Epithelial cell of proximal tubule (primary cell): ENCODE measurements at places on chromosomes 2 and 18.

DNA sequence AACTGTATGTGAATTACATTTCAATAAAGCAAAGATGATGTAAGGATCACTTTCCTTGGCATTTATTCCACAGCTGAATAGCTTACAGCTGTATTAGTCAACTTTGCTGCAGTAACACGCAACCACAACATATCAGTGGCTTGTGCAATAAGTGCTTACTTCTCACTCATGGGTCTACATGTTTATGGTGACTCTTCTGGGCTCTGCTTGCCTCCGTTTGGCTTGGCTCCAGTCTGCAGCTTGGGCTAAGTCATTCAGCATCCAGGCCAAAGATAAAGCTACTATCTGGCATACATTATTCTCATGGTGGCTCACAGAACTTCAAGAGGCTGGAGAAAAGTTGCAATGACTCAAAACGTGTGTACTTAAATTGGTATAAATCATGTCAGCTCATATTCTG lies 355.0 kb downstream of the RNF144A start:
- DNase-seq = no peak

- no peak for DNase-seq
Measured at GRCh38 chr18:71371951-71372605, 1083.2 kb downstream of the SOCS6 start.

- DNase-seq = no peak
Measured at GRCh38 chr2:3200420-3200939, 177.1 kb downstream of the EIPR1 start.

GRCh38 chr2:231682603-231683291 lies 25.6 kb upstream of the PTMA start:
- no peak for DNase-seq

DNA sequence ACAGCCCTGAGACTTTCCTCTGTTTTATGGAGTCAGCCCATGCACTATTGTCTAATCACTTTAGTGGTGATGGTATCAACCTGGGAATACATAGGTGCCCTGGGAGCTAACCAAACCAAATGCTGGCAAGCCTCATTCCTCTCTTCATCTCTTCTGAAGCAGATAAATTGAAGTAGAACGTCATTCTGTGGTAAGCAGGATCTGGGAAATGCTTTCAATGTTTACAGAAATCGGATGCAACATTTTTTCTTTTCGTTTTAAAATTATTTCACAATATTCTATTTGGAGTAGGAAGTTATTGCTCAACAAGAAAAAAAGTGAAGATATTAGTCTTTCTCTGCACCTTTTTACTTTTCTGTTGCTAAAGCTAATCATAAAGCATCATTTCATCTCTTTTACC lies 114.2 kb downstream of the RBMS1 start:
- no peak for DNase-seq

DNA sequence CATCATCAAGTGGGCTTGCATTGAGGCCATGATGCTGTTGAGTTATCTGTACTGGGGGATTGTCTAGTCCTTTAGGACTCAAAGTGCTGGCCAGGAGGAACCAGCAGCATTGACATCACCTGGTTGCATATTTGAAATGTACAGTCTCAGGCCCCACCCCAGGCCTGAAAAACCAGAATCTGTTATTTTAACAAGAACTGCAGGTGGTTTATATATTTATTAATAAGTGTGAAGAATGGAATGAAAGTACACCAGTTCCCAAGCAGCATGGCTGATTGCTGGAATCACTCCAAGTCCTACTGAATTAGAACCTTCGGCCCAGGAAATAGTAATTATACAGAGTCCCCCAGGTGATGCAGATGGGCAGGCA lies 2.8 kb downstream of the IL1F10 start:
- no peak for DNase-seq

DNA sequence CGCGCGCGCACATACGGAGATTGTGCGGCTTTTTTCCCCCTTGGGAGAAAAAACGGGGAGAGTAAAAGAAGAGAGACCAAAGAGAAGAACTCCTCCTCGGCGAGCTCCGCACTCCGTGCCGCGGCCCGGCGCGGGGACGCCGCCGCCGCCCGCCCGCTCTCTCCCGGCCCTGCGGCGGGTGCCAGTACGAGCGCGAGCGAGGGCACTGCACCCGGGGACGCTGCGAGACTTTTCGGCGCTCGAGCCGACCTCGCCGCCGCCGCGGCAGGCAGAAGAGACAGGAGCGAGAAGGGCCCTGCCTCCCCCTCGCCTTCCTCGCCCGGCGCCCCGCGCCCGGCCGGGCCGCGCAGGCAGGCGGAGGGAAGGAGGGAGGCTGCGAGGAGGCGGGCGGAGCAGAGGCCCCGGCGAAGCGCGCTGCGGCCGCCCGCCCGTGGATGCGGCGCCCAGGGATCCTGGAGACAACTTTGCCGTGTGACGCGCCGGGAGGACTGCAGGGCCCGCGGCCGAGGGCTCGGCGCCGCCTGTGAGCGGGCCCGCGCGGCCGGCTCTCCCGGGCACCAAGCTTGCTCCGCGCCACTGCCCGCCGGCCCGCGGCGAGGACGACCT lies 857 bp upstream of the INHBB start:
- DNase-seq = no peak

GRCh38 chr2:111633643-111634042 lies 250.3 kb downstream of the ANAPC1 start:
- DNase-seq = no peak

GRCh38 chr2:213923543-213923942 lies 487.3 kb upstream of the VWC2L start:
- DNase-seq = no peak

GRCh38 chr2:191544461-191545062 lies 133.4 kb upstream of the NABP1 start:
- no peak for DNase-seq

- DNase-seq = no peak
Measured at GRCh38 chr18:45780568-45780967, 44.9 kb upstream of the SIGLEC15 start.
